ENCODE measurements at places on chromosomes 1 and 21. TPM values are rescaled to one million over a fixed set of nuclear protein-coding genes. Genes with fewer than 3 reads are reported as not detected.
A peak's percentile ranks its signal among the peaks of the same experiment; 100 is the strongest.

DNA sequence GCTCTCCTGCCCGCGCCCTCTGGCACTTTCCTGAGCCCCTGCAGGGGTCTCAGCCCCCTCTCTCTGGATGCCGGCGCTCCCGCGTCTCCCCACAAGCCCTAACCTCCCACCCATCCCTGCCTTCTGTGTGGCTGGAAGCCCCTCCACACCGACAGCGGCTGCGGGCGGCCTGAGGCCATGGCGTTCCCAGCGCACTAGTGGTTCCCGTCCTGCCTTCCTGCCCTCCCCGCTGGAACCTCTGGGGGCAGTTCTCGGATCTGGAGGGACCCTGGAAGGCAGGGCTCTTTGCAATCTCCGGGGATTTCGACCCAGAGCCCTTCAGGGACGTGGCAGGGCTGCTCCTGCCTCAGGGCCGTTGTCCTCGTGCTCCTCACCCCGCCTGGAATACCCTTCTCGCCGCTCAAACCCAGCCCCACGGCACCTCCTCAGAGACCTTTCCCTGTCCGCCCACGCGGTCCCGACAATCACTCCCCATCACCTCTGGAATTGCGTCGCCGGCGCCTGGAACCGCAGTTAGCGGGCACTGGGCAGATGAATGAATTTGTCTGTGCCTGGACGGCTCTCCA lies 493 bp upstream of the ESPN start:
- DNase-seq: no peak

DNA sequence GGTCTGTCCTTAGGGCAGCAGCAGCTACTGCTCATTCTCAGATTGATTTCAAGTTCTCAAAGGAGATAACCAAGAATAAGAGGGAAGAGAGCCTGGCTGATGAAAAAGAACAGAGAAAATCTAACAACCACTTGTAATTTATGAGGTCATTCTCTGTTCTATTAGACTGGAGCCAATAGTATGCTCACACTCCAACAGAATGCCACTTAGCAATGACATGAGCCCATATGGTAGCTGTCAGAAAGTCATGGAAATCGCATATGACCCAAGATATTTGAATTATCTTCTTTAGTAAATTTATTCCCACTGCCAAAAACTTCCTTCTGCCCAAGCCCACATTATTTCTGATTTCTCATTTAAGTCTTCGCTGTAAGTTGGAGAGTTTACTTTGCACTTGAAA lies 53.7 kb upstream of the PLA2G4A start:
- no peak for DNase-seq

DNA sequence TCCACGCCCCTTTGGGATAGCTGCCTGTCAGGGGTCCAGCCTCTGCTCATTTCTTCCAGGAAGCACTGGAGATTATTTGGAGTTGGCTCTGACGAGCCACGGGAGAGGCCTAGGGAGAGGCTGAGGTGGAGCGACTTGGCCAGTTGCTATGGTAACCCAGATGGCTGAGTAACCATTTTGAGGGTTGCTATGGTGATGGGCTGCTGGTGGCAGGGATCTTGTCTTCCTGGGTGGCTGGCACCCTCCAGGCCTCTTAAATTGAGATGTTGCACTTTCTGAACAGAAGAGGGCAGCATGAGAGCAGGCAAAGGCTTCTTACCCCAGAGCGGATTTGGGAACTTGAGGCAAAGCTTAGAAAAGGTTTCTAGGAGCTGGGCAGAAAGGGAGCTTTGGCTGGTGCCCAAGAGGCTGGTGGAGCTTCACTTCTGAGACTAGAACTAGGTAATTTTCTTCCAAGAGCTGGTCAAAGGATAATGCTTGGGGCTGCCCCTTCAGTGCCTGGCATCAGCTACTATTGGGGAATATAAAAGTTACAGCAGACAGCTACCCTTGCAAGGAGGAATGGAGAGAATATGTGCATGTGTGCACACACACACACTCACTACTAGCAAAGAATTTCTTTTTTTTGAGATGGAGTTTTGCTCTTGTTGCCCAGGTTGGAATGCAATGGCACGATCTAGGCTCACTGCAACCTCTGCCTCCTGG lies 72.5 kb downstream of the NDUFS5 start:
- peak; percentile 78 for DNase-seq

Gene DCLRE1B
- 19.5 TPM for total RNA-seq

Gene SPRR1B
- not detected for total RNA-seq

Gene CELA2A
- not detected for total RNA-seq

DNA sequence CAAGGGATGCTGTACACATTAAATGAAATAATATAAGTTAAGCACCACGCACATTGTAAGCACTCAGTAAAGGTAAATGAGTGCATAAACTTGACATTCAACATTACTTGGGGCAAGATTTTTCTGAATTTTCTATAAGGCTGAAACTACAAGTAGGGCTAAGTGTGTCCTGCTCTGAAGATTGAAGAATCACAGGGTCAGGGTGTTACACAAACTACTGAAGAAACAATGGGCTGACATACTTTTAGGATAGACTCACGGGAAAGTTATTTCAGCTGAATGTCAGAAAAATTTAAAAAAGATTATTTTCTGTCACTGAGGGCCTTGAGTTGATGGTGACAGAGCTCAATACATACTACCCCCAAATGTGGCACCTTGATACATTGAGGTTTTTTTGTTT lies 644.2 kb upstream of the PLXNA2 start:
- no peak for DNase-seq

Gene RNU1-1
- total RNA-seq: 3,744 TPM

DNA sequence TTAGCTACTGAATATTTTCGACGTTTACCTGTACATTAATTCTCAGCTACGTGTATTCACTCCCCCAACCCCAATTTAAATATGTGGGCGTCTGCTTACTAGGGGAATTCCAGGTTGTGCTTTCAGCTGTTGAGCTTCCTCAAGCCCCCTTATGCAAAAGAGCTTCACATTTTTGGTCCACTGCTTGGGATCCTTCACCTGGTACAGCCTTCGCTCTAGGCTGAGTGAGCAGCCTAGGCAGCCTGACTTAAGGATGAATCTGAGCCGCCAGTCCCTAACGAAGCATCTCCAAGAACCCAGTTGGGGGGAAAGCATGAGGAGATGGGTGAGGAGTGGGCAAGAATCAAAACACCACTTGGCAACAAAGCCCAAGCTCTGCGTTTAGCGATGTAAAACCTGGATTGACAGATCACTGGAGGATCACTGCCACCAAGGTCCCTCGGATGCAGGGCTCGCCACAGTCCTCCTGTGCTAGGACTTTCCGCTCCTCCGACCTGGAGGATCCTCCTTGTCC lies 674 bp downstream of the BCL10 start:
- DNase-seq: no peak

GRCh38 chr1:89179343-89179742 lies 3.5 kb upstream of the GBP7 start:
- DNase-seq: no peak

DNA sequence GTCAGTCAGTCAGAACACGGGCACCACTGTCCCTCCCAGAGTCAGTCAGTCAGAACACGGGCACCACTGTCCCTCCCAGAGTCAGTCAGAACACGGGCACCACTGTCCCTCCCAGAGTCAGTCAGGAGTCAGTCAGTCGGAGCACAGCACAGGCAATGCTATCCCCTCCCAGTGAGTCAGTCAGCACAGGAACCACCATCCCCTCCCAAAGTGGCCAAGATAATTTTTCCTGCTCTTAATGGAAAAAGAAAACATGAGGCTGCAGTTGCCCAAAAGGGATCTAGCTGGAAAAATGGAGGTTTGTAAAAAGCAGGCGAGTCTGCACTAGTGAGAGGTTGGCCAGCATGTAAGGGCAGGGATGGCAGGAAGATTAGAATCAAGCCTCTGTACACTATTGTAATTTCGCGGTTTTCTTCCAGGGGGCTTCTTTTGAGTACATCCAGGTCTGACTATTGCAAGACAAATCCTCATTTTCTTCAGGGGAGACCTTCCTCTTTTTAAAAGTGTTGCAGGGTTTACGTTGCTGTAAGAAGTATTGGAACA lies 213.8 kb downstream of the SIPA1L2 start:
- no peak for DNase-seq

DNA sequence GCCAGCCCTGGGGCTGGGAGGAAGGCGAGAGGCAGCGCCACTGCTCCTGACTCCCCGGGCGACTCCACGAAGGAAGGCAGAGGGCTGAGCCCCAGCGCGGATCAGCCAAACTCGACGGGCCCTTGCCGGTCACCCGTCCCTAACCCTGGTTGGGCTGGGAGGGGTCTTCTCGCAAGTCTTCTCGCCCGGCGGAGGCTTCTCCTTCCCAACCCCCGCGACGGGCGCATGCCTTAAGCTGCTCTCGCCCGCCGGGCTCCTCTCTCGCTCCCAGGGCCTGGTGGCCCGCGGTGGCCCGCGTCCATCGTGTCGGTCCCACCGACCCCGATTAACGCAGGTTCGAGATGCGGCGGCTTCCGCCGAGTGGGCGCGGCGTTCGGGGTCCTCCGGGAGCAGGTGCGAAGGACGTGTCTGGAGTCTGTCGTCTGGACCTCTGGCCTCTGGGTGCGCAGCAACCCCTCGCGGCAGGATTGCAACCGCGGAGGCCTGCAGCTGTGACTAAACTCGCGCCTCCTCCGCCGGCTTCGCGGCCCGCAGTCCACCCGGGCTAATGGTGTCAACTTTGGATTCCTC lies 29.0 kb upstream of the PPM1J start:
- no peak for DNase-seq

Gene LCE1A
- not detected for total RNA-seq

Gene UBIAD1
- total RNA-seq: 25.9 TPM

DNA sequence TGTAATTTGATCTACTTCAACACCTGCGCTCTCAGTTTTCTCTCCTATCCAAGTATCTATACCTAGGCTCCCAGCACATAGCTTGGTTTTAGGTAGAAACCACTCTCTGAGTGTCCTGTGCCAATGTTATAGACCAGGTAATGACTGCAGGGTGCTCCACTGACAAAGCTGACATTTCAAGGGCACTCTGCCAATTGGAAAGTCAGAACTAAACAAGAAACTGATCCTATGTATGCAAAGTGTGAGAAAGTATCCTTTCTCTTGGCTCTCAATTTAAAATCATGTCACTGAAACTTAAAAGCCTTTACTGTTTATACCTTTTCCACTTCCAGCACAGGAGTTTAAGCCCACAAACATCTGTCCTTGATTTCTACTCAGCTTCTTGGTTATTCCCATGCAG lies 45.0 kb upstream of the AIM2 start:
- no peak for DNase-seq

- no peak for DNase-seq
These were observed 293.9 kb upstream of the ESRRG start for GRCh38 chr1:217017165-217017564.

DNA sequence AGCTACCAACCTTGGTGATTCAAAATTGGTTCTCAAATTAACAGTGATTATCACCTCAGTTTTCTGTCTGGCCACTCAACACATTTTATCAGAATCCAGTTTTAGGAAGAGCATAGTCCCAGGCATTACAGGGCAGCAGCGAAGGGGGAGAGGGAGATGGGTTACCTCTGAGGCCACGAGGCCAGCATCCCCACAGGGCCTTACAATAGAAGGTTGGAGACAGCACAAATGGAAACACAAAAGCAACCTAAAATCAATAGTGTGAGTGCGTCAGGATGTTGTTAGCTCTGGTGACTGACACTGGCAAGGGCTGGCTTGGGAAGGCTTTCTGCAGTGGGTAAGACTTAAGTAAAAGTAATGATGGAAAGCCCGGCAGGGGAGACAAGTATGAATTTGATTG lies 79.5 kb downstream of the JAK1 start:
- no peak for DNase-seq

DNA sequence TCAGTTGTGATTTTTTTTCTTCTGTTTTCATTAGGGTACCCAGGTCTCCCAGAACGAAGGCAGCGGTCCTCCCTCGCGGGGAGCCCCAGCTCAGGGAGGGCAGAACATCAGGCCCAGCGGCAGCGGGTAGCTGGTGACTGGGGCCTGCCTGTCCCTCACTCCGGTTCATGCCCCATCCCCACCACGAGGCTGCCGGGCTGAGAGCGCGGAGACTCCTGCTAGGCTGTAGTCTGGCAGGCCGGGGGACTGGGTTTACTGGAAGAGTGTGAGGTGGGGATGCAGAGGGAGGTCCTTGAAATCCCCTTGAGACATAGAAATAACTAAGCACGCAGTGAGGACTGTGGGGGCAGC lies 10.5 kb downstream of the BRINP2 start:
- no peak for DNase-seq

GRCh38 chr1:185570962-185571361 lies 163.2 kb upstream of the HMCN1 start:
- DNase-seq: no peak

Gene TSEN15
- total RNA-seq: 45.1 TPM

- DNase-seq: no peak
These were observed 2.2 kb upstream of the SPRR4 start for GRCh38 chr1:152968248-152968647.

GRCh38 chr1:244162786-244163530 lies 111.9 kb downstream of the ZBTB18 start:
- DNase-seq: no peak

- DNase-seq: no peak
These were observed 87.8 kb downstream of the GLUL start for GRCh38 chr1:182303778-182304177.

DNA sequence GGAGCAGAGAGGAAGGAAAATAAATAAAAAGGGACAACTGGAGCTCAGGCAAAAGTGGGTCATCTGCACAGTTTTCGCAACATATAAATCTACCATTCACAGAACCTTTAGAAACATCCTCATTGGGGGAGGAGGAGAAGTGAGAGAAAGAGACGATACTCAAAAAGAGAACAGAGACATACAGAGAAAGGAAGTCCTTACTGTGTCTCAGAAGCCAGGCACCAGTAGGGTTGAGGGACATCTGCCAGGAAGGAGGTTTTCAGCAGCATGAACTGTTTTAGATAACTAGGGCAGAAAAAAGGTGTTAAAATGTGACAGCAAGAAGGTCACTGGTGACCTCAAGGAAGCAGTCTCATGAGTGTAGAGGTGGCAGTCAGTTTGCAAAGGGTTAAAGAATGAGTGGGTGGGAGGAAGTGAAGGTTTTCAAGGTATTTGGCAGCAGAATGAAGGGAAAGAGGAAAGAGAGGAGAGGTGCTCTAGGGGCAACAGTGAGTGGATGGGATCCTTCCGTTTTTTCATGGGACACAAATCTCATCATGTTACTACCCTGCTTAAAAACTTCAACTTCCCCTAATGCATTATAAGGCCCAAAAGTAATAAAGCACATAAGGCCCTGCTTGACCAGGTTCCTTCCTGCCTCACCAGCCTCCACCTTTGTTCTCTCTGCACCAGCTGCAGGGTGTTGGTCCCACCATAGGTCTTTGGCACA lies 9.5 kb downstream of the JAK1 start:
- DNase-seq: peak; percentile 71

DNA sequence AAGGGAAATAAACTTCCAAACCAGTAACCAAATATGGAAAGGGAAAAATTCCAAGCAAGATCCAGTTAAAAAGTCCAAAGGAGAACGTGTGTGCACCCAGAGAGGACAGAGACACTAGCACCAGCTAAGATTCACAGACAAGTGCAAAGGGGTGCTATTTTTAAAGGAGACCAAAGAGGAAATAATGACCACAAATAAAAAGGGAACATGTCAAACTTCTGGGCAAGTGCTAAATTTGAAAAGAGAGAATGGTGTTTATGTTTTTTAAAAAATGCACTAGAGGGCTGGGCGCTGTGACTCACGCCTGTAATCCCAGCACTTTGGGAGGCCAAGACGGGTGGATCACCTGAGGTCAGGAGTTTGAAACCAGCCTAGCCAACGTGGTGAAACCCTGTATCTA lies 8.6 kb downstream of the JAM2 start:
- DNase-seq: no peak

GRCh38 chr1:214506972-214507431 lies 44.4 kb downstream of the PTPN14 start:
- DNase-seq: no peak

GRCh38 chr1:205026181-205026580 lies 16.8 kb upstream of the CNTN2 start:
- no peak for DNase-seq

All from activated CD8-positive, alpha-beta memory T cell treated with anti-CD3 and anti-CD28 coated beads, Interleukin-2, amount 10 ng/mL, durations not matched to agents 7 days and 5 days (primary cell).